Left kidney (tissue), 8 donors: ENCODE measurements at places on chromosomes 3 and 15. TPM values are rescaled to one million over a fixed set of nuclear protein-coding genes. Genes with fewer than 3 reads are reported as not detected.
A peak's percentile ranks its signal among the peaks of the same experiment; 100 is the strongest.

HCN4 gene
- 1.2 TPM for polyA plus RNA-seq

GPR160 gene
- 26.2 TPM for polyA plus RNA-seq

ABI3BP gene
- polyA plus RNA-seq: 26.8 TPM

APOD gene
- polyA plus RNA-seq: 13.3 TPM

MAP6D1 gene
- 0.88 TPM for polyA plus RNA-seq

GRM2 gene
- 0.52 TPM for polyA plus RNA-seq

TMEM62 gene
- polyA plus RNA-seq: 18.1 TPM

C3orf22 gene
- 0.10 TPM for polyA plus RNA-seq

MB21D2 gene
- 16.0 TPM for polyA plus RNA-seq

CYP8B1 gene
- 1.3 TPM for polyA plus RNA-seq

C3orf80 gene
- 0.45 TPM for polyA plus RNA-seq

GRCh38 chr3:101351829-101352228 is 31.5 kb upstream of the IMPG2 start:
- DNase-seq: no peak

GRCh38 chr15:34726406-34727100 is 28.2 kb downstream of the GJD2 start:
- no peak for DNase-seq

- no peak for DNase-seq
These were observed 732.7 kb downstream of the PDCD6IP start for GRCh38 chr3:34531156-34531555.

DNA sequence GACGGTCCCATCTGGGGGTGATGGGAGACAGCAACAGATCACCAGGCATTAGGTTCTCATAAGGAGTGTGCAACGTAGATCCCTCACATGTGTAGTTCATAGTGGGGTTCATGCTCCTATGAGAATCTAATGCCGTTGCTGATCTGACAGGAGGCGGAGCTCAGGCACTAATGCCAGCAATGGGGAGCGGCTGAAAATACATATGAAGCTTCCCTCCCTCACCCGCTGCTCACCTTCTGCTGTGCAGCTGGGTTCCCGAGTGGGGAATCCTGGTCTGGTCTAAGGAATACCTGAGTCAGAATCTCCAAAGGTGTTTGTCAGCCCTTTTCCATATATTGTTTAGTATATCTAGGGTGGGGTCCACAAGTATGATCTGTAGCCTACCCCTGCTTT is 52.3 kb downstream of the CHD2 start:
- DNase-seq: no peak

- no peak for DNase-seq
These were observed 2.2 kb downstream of the VPS8 start for GRCh38 chr3:184814214-184814613.

DNA sequence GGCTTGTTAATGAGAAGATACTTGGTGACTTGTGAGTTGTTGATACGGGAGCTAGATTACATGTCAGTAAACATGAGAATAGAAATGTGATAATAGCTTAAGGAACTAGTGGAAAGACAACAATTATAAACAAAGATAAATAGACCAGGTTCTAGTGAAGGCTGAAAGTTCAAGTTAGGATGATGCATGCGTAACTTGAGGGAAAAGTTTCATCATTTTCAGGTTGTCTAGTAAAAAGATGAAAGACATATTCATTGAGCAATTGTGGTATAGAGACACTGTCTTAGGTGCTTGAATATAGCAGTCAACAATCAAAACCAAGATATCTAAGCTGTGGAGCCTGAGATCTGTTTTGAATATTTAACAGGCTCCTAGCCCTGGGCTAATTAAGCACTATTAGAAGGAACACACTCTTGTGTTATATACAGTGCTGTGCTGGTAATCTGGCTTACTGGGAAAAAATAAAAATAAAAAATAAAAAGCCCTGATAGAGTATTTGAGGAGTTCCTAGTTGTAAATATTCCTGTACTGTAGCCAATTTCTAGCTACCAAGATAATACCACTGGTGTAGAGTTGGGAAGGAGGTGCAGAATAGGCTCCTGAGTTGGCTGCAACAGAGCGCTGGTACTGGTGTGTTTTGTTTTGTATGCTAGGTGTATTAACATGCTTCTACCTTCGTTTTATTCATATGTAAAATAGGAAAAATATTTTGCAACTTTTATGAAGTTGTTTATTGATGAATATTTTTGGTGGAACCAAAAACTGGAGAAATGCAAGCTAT is 68.5 kb downstream of the NLGN1 start:
- DNase-seq: no peak

DNA sequence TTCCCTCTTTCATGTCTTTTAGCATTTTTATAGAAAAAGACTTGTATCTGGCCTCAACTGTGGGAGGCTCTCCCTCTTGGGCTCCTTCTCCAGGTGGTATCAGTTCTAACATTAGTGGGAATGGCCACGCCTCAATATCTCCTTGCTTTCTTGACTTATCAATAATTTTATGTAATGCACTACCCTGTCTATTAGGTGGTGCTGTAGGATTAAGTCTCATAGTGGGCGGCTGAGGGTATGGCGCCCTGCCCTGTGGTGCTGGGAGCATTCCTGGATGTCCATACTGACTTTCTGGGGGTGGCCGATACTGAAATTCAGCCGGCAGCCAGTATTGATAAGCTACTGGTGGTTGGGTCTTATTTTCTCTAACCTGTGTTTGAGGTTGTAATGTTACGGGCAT is 8.7 kb upstream of the RPUSD3 start:
- no peak for DNase-seq

GRCh38 chr3:129952556-129953355 is 21.8 kb upstream of the TRH start:
- DNase-seq: no peak

DNA sequence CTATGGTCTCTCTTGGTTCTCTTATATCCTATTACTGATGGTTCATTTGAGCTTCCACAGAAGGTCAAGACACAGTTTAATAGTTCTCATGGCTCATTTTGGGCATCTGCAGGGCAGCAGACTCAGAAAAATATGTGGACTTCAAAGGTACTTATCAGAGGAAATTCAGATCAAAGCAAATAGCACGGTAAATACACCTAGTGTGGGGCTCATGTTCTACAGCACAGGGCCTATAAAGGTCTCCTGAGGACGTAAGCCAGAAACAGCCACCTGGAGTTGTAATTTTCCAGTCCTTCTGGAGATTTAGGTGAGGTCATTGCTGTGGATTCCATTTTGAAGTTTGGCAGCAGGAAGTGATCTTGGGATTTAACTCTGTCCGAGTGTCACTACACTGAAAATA is 134.5 kb upstream of the SGO1 start:
- DNase-seq: no peak

GRCh38 chr3:10284496-10284895 is 8.3 kb downstream of the GHRL start:
- no peak for DNase-seq

DNA sequence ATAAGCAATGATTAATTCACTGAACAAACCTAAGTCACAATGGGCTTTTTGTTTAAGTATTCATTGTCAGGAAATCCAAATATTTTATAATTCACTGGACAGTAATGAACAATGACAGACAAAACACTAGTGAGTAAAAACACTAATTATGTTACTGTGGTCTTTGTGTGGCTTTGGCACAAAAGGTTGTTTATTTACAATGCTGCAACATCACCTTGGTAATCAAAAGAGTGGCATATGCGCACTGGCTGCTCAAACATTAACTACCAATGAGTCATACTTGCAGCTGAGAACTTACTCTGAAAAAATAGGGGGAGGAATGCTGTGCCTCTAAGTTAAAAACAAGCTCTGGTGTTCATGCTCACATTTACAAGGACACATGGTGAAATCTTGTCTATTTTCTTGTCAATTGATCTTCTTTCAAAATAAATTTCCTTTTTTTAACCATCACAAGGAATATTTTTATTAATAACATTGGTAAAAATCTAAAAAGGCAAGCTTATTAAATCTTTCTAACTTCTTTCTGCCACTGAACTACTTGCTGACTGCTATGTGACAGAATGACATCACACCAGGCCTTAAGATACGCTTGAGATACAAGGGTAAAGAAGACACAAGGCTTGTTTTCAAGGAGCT is 85.2 kb upstream of the PPIB start:
- DNase-seq: peak; percentile 56

- DNase-seq: no peak
These were observed 56.9 kb downstream of the MEGF11 start for GRCh38 chr15:66196602-66197001.

DNA sequence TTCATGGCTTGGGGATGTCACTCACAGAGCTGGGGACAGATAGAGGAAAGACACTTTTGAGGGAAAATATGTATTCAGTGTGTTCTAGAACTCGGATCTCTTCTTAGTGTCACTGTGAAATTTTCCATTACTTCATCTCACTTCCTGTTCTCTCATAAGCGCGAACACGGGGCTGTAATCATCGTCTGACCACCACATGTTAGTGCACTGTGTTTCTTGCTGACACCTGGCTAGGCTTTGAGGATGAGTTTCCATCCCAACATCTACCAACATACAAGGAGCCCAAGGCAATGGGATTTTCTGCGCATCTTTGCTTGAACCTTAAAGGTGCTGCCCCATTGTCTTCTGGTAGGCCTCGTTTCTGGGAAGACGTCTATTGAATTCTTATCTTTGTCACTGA is 84.0 kb downstream of the LIPC start:
- no peak for DNase-seq

GRCh38 chr3:108190346-108190745 is 31.9 kb downstream of the IFT57 start:
- no peak for DNase-seq

DNA sequence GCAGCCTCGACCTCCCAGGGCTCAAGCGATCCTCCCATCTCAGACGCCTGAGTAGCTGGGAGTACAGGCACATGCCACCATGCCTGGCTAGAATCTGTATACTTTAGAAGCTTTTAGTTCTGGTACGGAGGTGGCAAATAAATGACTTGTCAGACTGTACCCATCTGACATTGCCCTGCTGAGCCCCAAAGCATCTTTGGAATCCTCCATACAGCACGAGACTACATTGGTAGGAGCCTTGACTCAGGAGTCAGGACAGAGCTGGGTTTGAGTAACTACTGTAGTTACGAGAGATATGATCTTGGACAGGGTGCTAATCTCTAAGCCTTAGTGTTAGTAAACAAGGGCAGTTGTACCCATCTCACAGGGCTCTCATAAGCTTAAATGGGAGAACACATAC is 67.8 kb upstream of the NPHP3 start:
- no peak for DNase-seq

DNA sequence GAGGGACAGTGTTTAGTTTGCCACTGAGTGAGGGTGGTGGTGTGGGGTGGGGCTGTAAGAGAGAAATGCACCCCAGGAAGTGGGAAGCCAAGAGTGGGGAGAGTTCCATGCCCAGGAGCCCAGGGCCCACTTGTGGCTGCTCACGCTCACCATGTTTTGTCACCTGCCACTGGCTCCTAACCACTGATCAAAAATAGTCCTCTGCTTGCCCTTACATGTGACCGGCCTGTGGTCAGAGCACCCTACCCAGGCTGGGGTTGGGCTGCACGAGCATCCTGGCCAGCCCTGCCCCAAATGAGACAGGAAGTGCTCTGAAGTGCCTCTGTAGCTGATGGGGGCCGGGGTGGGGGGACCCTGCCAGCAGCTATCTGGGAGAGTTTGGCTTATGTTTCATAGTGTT is 216.3 kb downstream of the RPLP1 start:
- no peak for DNase-seq

GRCh38 chr3:182971637-182972036 is 8.7 kb downstream of the DCUN1D1 start:
- DNase-seq: peak; percentile 41

GRCh38 chr3:113927556-113927955 is 20.3 kb upstream of the ZDHHC23 start:
- no peak for DNase-seq

DNA sequence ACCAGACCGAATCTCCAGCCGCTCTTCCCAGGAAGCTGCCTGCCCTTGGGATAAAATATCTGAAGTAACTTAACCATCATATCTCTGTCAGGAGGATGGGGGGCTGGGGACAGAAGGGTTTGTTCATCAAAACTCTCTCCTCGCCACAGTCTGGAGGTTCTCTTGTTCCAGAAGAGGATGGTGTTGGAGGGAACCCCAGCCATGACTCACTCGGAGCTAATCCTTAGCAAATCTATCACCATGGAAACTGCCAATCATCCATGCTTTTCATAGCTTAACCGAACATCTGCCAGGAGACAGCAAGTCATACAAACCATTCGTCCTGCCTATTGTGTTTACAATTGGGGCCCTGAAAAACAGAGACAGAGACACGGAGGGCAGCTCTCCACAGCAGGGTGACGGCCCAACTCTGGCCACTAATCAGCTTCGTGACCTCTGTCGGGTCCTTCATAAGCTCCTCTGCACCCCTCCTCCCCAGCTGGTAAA is 73.8 kb upstream of the HEG1 start:
- no peak for DNase-seq

DNA sequence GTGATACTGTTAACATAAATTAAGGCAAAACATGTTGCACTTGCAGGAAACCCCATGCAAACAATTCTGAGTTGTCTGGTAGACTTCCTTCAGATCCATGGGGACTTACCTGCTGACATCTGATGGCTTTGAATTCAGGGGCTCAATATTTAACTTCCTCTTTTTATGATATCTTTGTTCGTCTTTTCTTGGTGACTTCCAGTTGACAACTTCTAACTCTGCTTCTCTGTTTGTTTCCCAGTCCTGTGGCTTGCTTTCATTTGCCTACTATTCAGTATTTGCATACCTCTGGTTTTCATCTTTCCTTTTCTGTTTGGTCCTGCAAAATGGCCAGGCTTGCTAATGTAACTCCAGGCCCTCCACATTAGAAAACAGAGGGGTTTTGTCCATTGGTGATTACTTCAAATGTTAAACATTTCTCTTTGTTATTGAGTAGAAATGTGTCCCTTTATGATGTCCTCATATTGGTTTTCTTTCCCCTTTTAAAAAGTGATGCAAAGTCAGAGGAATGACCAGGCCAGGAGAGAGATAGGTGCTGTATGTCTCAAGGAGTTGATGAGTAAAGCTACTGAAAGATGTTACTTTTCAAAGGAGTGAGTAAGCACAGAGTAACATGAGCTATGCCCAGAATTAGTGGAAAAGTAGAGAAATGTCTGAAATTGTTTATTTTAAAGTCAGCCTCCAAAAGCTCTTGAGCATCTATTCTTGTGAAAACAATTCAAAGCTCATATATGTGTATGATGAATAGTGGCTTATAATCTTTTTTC is 335.9 kb downstream of the LPP start:
- DNase-seq: no peak

DNA sequence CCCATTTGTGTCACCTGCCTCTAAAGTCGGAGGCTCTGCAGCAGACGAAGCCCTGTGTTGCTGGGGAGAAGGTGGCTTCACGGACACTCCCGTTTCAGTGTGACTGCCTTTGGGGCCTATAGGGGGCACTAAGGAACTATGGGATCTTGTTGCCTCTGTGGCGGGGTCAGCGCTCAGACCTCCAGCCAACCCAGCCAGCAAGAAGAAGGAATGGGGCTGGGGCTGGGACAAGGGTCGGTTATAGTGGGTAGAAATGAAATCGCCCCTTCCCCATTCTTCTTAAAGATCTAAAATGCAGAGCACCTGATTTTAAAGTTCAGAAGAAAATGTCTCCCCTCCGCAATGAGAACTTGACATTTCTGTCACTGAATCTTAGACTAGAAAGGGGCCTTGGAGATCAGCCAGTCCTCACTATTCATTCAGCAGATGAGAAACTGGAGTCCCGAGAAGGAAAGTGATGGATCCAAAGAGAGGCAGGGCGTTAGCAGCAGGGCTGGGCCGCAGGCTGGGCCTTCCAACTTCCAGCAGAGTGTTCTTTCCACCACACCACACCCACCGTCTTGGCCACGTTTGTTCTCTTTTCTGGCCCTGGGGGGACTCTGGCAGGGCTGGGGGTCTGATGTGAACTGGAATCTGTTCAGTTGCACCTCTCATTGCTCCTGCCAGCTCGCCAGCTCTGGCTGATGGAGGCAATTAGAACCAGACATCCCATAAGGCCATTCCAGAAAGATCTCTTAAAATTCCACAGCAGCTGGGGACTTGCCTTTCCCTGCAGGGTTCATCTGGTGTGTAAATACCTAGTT is 195.4 kb downstream of the OPA1 start:
- peak; percentile 80 for DNase-seq
